HTR-8/SVneo (cell line): ENCODE measurements at places on chromosomes 12 and 14.

DNA sequence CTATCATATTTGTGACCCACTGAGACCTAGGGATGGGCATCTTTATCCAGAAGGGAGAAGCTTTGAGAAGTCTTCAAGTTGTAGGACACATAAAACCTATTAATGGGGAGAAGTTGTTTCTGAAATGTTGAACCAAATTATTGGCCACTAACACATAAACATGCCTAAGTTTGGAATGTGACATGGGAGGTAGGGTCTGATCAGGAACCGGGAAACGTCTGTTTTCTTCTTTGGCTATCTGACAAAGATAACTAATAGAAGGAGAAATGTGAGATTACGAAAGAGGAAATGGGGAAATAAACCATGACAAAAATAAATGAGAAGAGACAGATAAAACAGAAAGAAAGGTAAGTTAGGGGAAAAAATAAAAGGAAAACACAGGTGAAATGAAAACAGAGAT, 425.2 kb downstream of the EGLN3 start:
- no peak for DNase-seq

GRCh38 chr14:24439257-24439656, 3.3 kb downstream of the SDR39U1 start:
- DNase-seq, result no peak

GRCh38 chr12:30927222-30927611, 669 bp downstream of the TSPAN11 start:
- no peak for DNase-seq

- no peak for DNase-seq
Measured at GRCh38 chr12:100956311-100956852, 161.8 kb downstream of the ANO4 start.

- peak; percentile 48 for DNase-seq
Measured at GRCh38 chr12:115998119-115998633, 279.3 kb downstream of the MED13L start.

- DNase-seq, result no peak
Measured at GRCh38 chr12:48765753-48766162, 23.1 kb downstream of the ADCY6 start.

- no peak for DNase-seq
Measured at GRCh38 chr12:41992022-41992421, 152.7 kb downstream of the GXYLT1 start.

- peak; percentile 60 for DNase-seq
Measured at GRCh38 chr14:35406506-35407305, 2.2 kb upstream of the NFKBIA start.

- no peak for DNase-seq
Measured at GRCh38 chr12:46148327-46149078, 120.3 kb downstream of the SLC38A1 start.

DNA sequence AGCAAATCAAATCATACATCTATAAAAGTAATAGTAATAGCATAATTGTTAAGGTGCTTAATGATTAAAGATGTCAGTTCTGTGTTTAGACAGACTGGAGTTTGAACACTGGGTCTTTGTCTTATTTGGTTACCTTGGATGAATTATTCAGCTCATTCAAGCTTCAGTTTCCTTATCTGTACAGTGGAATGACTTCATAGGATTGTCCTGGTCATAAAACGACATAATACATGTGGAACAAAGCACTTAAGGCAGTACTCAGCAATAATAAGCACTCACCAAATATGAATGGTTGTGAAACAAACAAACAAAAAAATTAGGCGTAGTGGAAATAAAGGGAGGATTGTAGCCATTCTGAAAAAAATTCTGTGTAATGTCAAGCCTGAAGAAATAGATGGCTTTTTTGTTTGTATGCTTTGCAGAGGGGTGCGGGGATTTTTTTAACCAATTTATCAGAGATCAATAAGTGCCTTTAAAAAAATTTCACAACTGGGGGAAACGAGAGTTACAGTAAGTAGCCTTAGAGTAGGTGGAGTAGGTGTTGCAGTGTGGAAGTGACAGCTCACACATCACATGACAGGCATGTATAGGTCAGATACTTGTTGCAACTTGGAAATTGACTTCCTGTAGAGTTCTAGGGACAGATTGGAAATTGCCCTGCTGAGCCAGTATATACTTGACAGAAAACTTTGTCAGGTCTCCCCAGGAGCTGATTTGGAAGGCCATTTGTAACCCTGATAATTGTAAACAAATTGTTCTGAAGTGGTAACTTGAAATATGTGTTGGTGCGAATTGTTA, 157.7 kb downstream of the SLC15A5 start:
- DNase-seq, result no peak

DNA sequence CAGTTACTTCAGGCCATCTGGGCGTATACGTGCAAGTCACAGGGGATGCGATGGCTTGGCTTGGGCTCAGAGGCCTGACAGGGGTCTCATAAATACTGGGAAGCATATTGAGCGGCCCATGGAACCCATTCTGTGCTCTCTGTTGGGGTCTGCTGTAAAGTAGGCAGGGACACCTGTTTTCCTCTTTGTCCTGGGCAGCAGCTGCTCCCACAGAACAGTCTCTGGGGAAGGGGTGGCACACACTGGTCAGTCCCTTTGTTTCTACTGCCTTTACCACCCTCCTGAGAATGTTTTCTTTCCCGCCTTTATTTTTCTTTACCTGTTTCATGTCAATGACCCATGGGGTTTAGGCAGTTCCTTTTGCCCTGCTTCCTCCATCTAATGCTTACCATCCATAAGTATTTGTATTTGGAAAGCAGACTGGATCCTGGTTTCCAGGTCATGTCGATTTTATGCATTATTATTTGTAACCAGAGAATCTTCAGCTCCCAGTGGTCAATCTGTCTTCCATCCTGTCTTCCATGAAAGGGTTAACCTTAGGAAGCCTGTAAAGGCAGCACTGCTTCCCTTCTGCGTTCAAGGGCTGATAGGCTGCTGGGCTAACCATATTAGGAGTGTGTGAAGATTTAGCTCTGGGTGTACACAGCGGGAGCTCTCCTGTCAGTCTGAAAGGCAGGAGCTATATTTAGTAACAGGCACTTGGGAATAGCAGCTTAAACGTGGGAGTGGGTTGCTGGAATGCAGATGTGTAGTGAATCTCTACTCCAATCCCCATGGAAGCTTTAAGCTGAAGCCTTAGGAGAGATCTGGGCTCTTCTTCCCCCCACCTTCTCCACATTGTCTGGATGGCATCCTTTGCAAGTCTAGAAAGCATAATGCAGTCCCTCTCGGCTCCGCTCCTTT, 124.0 kb downstream of the DYRK2 start:
- no peak for DNase-seq

DNA sequence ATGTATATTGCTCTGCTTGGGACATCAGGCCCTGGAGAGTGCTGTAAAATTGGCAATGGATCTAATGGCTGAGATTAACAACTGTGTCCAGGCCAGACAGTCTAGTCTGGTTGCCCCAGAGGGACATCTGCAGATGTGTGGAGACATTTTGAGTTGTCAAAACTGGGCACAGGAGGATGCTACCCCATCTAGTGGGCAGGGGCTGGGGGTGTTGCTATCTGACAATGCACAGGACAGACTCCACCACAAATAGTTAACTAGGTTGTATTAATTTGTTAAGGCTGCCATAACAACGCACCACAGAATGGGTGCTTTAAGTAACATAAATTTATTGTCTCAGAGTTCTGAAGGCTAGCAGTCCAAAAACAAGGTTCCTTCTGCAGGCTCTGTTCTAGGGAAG, 302.5 kb upstream of the AMIGO2 start:
- DNase-seq, result no peak

DNA sequence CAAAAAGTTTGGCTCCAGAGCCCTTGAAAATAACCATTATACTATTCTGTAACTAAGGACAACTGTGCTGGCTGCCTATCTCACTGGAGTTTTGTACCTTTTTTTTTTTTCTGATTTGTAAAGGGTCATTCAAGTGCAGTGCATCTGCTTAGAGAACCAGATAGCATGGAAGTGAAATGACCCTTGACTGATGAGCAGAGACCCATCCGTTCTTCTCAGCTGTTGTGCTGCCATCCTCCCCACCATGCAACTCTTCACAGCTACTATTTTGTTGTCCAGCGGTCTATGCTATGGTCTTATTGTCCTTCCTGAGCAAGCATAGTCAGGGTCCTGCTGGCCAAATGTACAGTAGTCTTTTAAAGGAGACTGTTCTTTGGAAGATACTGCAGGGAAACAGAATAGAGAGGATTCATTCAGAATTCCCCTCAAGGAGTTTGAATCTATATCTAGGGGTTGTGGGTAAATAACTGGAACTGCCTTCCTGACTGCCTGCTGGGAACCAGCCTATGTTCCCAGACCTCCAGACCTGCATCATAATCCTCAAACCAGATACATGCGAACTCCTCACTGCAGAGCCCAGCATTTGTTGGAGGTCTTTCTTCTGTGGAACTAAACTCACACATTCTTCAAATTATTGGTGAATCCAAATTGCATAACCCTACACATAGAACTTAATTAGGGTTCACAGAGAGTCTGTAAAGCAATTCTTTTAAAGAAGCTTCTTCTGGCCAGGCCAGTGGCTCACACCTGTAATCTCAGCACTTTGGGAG, 41.1 kb downstream of the GPR19 start:
- DNase-seq, result no peak

DNA sequence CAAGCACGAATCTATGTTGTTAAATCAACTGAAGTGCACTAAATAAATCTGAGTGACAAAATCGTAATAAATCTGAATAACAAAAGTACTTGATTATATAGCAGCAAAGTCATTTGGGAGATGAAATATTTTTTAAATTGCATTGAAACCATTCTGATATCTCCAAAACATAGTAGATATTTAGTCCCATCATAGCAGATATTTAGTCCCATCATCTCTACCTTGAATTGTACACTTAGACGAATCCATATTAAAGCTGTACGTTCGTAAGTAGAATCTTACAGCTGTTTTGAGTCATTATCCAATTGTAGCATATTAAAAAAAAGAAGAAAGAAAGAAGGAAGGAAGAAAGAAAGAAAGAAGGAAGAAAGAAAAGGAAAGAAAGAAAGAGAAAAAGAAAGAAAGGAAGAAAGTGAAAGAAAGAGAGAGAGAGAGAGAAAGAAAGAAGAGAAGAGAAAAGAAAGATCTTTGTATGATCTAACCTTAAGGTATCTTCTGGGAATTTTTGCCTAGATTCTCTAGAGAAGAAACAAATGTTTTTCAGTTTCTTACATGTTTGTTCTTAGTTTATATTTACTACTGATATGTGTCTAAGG, 2.6 kb downstream of the DCN start:
- DNase-seq, result no peak

GRCh38 chr14:49774106-49774505, 6.2 kb downstream of the KLHDC2 start:
- DNase-seq, result no peak

DNA sequence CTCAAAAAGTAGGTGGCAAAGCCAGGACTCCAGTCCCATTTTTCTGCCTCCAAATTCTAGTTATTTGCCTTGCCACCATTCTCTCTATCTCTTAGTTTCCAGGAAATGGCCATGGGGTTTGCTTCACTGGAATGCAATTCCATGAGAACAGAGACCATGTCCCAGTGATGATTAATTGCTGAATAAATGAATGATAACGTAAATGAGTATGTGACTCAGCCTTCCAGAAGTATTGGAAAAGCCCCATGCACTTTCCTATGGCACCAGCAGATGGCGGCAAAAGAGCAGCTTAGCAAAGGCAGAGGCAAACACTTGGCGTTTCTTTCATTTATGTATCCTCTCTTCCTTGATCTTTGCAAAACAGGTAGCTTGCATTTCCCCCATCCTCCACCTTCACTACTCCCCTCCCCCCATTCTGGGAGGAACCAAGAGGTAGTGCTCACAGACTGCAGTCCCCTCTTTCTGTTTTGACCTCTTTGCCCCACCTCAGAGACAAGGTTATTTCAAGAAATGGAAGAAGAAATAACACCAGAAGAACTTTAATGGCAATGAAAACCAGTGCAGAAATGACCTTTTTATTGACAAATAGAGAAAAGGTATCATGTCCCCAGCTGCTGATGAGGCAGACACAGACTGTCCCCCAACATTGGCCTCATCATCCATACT, 21.3 kb downstream of the TBX3 start:
- DNase-seq, result peak; percentile 54

- DNase-seq, result no peak
Measured at GRCh38 chr14:69657950-69658355, 46.6 kb downstream of the SUSD6 start.

GRCh38 chr12:77033658-77034536, 31.5 kb downstream of the E2F7 start:
- no peak for DNase-seq

- DNase-seq, result no peak
Measured at GRCh38 chr12:93459097-93459496, 8.2 kb upstream of the MRPL42 start.

DNA sequence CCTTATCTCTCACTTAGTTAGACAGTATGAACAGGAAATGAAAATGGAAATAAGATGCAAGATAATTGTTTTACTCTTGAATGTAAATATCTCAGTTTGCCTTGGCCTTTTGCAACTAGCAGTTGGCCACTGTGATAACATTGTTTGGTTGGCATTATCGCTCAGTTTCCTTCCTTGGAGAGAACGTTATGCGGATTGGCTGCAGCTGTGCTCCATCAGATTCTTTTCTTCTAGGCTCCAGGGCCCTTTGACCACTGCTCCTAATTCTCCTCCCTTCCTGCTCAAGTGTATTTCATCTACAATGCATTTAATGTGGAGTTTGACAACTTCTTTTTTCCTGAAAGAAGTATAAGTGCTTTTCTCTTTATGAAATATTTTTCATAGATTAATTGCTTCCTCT, 284.2 kb downstream of the ADAMTS20 start:
- DNase-seq, result no peak

DNA sequence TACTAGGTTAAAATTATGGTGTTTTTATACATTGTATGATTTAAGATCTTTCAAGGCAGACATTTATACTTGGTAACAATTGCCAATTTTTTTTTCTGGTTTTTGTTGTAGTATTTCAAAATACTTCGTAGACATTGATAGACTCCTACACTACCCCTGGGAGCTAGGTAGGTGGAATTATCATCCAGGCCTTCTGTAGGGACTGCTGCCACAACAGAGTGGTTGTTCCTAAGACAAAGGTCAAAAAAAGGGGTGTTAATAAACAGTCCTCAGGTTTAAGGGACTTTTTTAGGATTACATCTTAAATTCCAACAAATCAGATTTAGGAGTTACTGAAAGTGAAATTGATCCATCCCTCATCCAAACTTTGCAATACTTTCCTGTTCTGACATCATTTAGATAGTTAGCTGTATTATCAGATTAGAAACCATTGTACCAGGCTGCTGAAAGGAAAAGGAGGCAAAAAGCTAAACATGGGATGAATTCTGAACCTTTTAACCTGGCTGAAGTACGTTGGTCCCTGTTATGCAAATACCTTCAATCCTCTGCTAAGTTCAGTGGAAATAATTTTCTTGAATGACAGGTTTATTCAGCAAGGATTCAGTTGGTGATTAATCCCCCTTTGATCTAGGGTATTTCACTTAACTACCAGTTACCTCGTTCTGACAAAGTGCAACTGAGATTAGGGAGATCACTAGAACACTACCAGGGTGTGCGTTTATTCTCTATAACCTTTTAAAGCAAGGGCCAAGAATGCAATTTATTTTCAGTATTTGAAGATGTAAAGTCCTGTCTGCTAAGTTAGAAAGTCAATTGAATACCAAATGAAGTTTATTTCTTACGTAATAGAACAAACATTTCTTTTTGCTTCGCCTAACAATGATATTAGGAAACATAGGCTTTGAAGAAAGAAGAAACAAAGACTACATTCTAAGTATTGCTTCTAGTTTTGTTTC, 23.2 kb downstream of the AP5M1 start:
- DNase-seq, result no peak
